ENCODE measurements at places on chromosomes 7 and 10.

DNA sequence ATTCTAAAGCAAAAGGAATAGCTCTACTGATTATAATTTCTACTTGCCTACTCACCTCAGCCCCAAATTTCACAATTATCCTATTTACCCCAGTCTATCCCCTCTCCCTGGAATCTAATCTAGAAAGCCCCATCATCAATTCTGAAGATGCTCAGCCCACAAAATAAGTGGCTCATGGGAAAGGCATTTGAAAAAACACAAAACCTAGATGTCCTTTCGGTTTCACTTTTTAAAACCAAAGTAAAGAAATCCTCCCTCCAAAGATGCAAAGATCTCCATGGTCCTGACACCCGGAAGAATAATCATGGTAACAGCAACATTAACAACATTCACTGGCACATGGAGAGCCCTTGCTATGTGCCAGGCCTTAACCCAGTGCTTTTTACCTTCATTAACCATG lies 224.8 kb downstream of the FGFR2 start:
- DNase-seq = no peak

- no peak for DNase-seq
These were observed 24.1 kb upstream of the BTBD16 start for GRCh38 chr10:122246830-122247520.

DNA sequence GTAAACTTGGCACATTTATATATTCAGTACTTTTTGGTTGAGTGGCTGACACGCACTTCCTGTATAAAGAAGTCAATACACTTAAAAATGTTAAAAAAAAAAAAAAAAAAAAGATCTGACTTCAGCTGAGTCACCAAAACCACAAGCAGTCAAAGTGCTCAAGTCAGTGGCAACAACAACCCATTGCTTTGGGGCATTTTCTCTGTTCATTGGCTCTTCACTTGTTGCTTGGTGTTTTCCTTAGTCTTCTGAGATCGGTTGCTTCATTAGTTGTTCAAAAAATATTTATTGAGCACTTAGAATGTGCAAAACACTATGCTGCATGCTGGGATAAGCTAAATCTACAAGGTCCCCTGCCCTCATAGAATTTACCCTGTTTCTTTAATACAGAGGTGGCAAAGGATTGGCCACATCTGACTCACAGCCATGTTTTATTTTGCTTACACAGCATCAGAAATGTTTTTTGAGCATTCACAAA lies 63.7 kb downstream of the ZNRF2 start:
- DNase-seq = peak; percentile 17

- DNase-seq = no peak
These were observed 484.2 kb downstream of the PTPRN2 start for GRCh38 chr7:158103378-158103777.

DNA sequence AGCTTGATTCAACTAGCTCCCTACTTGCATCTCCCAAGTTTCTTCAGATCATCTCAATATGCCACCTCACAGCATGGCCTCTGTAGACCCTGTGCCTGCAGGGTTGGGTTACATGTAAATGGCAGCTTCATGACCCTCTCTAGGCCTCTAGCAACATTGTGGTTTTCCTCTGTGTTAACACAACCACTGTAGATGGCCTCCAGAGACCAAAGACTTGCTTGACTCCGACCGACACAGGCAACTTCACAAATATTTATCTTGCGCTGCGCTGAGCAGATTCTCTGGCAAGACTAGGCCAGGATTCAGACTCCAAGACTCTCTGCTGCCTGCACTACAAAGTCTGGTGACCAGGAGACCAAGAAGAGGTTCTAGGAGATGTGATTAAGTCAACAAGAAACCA lies 75.9 kb downstream of the CNOT4 start:
- DNase-seq = no peak

GRCh38 chr10:107800061-107800460 lies 635.6 kb upstream of the SORCS1 start:
- no peak for DNase-seq

DNA sequence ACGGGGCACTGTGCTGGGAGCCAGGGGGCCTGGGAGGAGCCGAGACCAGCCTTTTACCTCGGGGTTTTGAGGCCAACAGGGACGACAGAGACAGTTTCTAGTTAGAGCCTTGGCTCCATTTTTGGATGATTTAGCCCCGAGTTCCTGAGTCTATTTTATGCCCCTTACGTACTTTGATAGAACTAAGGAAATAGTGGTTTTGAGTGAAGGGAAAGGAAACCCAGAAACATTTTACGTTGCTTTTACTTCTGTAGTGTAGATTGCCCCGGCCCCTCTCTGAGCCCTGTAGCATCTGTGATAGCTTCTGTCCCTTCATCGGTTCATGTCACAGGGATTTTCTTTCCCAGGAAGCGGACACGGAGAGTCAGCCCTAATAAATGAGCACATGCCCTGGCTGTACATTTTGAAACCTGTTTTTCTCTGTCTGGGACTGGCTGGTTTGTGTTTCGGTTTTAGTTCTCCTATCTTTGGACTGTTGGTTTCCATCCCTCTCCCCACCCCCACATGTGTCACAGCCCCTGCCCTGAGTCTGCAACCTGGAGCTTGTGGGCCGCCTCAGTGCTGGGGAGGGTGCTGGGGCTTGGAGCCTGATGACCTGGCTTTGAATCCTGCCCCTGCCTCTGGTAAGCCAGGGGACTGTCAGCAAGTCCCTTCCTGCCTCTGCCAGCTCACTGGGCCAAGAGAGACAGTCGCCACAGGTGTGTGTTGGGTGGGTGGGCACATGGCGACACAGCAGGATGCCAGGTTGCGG lies 6.9 kb upstream of the ORAI2 start:
- peak; percentile 80 for DNase-seq

DNA sequence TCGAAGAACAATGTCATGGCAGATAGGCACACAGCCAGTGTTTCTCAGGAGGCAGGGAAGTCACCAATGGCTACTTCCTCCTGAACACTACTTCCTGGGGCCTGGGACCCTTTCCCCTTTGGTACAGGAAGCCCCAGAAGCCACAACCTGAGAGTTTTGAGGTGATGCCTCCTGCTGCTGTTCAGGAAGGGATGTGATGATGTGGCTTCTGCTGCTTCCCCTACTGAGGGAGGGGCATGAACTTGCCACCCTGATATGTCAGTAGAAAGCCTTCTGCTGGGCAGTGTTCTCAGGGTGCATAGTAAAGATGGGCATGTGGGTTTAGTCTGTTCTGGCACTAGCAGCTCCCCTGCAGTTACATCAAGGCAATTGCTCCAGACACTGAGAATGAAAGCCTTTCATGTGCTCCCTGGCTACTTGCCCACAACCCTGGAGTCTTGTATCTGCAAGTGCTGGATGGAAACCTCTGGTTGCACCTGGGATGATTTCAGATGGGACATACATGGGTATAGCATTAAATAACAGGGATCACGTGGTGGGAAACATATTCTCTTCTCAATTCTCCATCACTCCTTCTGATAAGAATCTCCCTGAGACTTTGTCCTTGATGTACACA lies 69.3 kb downstream of the ADRA2A start:
- no peak for DNase-seq

DNA sequence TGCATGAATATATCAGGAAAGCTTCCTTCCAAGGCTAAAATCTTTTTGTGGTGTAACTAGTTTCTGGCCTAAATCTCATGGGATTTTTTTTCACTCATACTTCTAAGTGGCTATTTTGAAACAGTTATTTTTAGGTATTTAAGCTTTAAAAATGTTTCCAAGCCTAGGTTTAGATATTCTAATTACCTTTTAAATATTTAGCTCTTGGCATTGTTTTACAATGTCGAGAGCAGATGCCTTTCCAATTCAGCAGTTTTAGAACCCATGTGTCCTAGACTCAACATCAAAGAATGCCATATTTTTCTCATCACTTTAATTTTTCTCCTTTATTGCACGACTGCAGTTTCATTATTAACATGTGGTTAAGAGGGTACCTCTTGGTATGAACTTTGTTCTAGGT lies 27.1 kb upstream of the STOX1 start:
- no peak for DNase-seq

DNA sequence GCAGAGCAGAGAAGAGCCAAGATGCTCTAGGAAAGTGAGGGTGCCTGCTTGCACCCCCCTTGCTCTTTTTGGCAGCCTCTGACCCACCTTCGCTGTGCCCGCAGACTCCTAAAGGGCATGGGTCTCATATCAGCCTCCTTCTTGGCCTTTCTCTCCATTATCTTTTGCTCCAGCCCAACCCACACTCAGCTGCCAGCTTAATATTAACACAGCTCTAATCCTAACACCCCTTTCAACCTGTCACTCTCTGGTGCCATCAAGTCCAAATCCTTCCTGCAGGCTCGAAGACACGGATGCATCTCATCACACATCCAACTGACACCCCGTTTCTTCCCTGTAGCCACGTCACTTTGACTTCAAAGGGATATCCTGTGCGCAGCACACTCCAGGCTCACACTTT lies 171.6 kb upstream of the AUTS2 start:
- DNase-seq = no peak

GRCh38 chr7:153835712-153836265 lies 216.4 kb upstream of the DPP6 start:
- no peak for DNase-seq

- DNase-seq = peak; percentile 49
These were observed 723 bp downstream of the MTURN start for GRCh38 chr7:30135301-30136116.

- no peak for DNase-seq
These were observed 22.1 kb downstream of the C10orf71 start for GRCh38 chr10:49321021-49321420.

- DNase-seq = no peak
These were observed 8.0 kb downstream of the VSIR start for GRCh38 chr10:71765176-71765904.

DNA sequence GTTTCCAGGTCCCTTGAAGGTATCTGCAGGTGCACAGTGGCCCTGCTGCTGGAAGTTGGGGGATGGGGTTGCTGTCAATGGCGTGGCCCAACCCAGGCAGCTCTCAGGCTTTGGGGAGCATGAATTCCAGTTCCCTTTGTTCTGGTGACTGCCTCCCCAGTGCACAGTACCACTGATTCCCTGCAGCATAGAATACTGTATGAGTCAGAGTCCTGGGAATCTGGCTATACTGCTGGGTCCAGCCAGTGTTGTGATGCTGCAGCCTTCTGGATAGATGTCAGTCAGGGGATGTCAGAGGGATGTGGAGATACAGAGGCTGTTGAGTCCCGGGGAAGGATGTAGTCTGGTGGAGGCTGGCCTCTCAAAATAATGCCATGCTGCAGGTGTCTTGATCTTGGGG lies 99.3 kb downstream of the LANCL2 start:
- no peak for DNase-seq

- no peak for DNase-seq
These were observed 128.0 kb upstream of the C1GALT1 start for GRCh38 chr7:7054252-7054830.

- no peak for DNase-seq
These were observed 210.6 kb downstream of the ZNF365 start for GRCh38 chr10:62584731-62585130.

DNA sequence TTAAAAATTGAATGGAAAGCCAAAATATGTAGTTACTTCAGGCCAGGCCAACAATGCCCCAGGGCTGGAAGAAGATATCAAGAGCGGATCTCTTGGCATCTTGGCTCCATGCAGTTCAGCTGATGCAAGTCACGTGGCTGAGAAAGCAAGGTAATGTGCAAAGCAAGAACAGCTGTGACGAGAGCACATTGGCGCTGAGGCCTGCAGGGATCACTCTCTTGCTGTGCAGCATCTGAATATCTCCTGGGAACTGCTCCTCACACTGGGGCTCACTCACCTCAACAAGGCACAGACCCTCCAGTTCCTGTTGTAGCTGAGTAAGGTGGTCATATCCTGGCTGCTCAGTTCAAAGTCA lies 14.0 kb downstream of the AKR1B1 start:
- no peak for DNase-seq

GRCh38 chr7:151491859-151492258 lies 27.8 kb downstream of the RHEB start:
- no peak for DNase-seq

- no peak for DNase-seq
These were observed 25.7 kb downstream of the OPALIN start for GRCh38 chr10:96333101-96333500.

DNA sequence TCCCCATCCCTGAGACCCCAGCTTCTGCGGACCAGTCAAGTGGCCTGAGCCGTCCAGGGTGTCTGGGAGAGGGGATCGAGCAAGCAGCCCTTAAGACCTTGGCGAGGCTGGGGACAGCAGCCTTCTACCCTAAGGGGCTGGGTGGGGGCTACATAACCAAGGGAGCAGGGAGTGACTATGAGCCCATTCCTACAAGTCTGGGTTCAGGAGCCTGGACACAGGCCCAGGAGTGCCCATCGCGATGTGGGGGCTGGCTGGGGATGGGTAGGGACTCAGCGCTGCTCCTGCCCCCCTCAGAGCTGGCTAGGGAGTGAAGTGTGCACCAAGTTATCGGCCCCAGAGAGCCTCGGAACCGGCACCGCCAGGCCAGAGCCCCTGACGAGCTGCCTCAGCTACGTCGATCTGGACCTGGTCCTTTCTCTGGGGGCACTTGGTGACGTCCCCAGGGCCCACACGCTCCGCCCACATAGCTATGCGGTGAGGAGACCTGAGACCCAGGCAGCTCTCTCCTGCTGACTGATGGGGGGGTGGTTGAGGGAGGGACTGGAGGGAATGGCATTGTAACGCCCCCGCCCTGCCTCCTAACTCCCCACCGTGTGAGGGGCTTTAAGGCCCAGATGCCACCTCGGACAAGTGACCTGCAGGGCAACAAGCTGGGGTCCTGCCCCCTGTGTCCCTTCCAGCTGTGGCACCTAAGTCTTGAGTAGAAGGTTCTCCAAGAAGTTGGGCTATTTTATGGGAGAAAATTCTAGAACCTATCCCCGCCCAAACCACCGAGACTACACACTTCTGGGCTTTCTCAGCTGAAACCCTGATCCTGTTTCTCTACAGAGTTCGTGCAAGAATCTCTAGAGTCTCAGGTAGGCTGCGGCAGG lies 2.5 kb downstream of the SAP25 start:
- DNase-seq = no peak

DNA sequence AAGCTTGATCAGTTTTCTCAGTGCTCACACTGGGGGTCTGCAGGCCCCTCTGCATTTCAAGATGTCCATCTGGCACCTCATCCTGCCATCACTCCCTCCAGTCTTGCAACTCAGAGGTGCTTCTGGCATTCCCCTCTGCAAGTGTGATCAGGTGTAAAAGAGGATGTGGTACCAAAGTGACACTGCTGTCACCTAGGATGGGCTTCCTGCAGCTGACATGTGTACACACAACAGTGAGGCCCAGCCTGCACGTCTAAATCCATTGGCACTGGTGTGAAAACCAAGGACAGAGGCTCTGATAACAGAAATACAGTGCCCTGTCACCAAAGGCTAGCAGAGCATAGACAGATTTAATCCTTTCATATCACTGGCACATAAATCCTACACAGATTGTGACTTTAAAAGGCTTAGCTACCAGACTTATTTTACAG lies 162.5 kb upstream of the CELF2 start:
- DNase-seq = no peak
